Esophagus squamous epithelium (tissue), 5 donors: ENCODE measurements at places on chromosomes 3 and 15. TPM values are rescaled to one million over a fixed set of nuclear protein-coding genes. Genes with fewer than 3 reads are reported as not detected.

LYSMD4 gene
- 13.6 TPM for total RNA-seq

ISLR2 gene
- total RNA-seq: not detected

MYLK gene
- total RNA-seq: 320 TPM

SH3BP5 gene
- 8.5 TPM for total RNA-seq

PYGO1 gene
- 1.6 TPM for total RNA-seq

LMAN1L gene
- total RNA-seq: not detected

FETUB gene
- total RNA-seq: 23.3 TPM

TRIM42 gene
- total RNA-seq: not detected

ITGA11 gene
- 0.44 TPM for total RNA-seq

CFAP92 gene
- total RNA-seq: 1.4 TPM

P2RY12 gene
- not detected for total RNA-seq

FBXL22 gene
- 6.5 TPM for total RNA-seq

COLQ gene
- total RNA-seq: 1.1 TPM

P2RY14 gene
- total RNA-seq: 15.4 TPM

EBLN2 gene
- 5.5 TPM for total RNA-seq

ZNF717 gene
- total RNA-seq: 6.8 TPM

SNX22 gene
- not detected for total RNA-seq

MNS1 gene
- total RNA-seq: 0.95 TPM

AKAP13 gene
- total RNA-seq: 57.3 TPM

PLIN1 gene
- 0.38 TPM for total RNA-seq

IL20RB gene
- 112 TPM for total RNA-seq

TMEM42 gene
- 5.8 TPM for total RNA-seq

DENND6A gene
- 36.0 TPM for total RNA-seq

HAPLN3 gene
- 3.1 TPM for total RNA-seq

LRRC31 gene
- total RNA-seq: not detected

CASR gene
- total RNA-seq: not detected

MELTF gene
- 5.9 TPM for total RNA-seq

GADL1 gene
- total RNA-seq: not detected

NLGN1 gene
- total RNA-seq: 0.34 TPM

RNF13 gene
- total RNA-seq: 60.1 TPM

SUMF1 gene
- total RNA-seq: 50.4 TPM

CLDN18 gene
- not detected for total RNA-seq

TCF12 gene
- total RNA-seq: 45.0 TPM

TEX55 gene
- not detected for total RNA-seq
